ENCODE measurements at places on chromosomes 5 and 9.

DNA sequence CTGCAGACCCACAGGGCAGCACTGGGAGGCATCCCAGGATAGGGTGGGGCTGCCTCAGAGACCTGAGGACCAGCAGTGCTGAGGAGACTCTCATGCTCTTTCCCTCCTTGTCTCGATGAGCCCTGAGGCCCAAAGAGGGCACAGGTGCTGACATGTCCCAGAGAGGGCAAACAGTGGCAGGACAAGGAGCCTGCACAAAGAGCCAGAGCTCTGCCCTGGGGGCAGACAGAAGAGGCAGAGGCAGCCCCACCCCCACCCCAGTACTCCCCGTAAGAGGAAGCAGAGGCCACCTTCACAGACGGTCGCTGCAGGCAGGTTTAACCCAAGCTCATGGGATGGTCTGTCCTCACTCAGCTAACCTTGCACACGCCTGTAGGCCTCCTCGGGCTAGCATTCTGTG, 29.4 kb upstream of the TTLL11 start:
- no peak for DNase-seq

DNA sequence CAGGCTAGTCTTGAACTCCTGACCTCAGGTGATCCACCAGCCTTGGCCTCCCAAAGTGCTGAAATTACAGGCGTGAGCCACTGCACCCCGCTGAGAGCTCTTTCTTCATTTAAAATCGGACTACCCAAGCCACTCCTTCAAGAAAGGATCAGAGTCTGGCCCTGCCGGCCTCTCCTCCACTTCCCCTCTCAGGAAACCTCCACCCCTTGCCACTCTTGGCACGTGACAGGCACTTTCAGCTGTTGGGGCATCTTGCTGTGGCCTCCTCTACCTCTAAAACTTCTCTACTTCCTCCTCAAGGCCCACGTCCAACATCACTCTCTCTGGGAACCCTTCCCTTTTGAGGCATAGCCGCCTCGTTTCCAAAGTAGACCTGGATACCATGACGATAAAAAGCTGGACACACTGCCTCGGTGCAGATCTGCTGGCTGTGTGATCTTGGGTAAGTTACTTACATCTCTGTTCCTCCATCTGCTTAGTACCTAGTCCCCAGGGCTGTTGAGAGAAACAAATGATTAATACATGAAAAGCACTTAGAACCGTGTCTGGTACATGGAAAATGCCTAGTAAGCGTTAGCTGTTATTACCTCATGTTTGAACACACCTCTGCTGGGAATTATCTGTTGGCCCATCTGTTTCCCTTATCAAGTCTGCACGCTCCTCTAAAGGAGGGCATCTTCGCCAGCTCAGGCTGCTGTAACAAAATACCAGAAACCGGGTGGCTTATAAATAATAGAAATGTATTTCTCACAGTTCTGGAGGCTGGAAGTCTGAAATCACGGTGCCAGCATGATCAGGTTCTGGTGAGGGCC, 55.3 kb downstream of the SMIM23 start:
- no peak for DNase-seq

- DNase-seq, result no peak
Measured at GRCh38 chr9:27193886-27194285, 84.9 kb downstream of the TEK start.

DNA sequence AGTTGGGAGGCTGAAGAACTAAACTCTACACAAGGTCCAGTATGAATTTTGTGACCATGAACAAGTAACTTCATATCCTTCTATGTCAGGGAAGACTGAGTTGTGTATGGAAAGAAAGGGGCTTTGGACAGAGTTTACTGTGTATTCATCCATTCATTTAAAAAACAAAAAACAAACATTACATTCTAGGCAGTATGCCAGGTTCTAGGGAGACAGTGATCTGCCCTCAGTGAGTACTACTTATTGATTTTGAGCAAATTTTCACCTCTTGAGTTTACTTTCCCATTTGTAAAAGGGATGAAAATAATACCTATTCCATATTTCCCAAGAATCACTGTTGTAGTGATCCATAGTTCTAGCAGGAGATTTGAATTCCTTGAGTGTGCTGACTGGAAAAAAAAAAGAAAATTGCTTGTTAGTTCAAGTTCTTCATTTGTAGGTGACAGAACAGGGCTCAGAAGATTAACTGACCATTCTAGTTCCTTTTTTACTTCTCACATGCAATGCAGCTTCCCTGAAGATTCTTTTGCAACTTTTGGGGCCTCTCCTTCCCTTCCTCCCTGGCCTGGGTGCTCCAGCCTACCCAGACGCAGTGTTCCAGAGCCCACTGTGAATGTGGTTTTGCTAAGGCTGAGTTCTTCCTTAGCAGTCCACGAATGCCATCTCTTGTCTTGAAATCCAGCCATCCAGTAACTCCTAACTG, 2.6 kb upstream of the GAPVD1 start:
- DNase-seq, result no peak

- DNase-seq, result no peak
Measured at GRCh38 chr5:78956901-78957300, 28.2 kb downstream of the ARSB start.

- DNase-seq, result no peak
Measured at GRCh38 chr9:6805532-6805931, 47.8 kb downstream of the KDM4C start.

DNA sequence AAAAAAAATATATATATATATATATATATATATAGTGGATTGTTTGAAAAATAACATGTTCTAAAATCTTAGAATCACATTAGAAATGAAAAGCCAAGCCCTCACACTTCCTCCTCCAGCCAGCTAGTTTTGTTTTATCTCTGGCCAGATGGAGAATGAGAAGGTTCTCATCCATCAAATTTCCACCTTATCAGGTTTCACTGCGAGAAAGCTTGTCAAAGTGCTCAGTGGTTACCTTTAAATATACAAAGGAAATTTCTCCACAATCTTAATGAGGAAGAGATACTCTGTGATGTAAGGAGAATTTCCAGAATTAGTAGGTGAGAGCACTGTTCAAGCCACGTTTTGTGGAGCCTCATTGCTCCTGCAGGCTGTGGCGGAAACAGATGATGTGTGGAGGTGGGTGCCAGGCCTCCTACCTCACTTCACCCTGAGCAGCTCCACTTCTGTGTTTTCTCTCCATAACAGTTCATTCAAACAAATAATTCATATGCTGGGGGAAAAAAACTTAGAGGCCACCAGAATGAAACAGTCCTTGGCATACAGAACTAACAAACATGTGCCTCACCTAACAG, 71.9 kb downstream of the CDK5RAP2 start:
- no peak for DNase-seq

GRCh38 chr5:127963931-127964330, 119.6 kb upstream of the SLC12A2 start:
- DNase-seq, result no peak

DNA sequence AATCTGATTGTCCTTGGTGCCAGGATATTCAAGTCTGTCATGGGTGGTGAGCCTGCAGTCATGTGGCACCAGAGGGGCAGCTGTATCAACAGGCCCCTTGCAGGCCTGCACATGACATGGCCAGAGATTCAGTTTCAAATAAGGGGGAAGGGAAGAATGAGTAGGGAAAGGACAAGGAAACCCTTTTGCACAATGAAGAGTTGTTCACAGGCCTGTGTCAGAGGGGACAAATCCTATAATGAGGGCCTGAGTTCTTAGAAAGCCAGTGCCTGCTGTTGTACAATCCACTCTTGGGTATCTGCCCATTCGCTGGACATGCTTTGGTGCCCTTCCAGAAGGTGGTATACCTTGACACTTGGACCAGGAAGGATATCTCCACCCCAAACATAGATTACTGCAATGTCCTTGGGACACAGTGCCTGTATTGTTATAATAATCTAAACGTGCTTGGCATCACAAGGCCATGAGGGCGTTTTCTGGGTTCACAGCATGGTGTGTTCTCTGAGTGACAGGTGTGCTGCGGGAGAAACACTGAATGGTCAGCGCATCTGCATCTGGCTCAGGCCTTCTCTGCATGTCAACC, 1.9 kb upstream of the TMEM171 start:
- DNase-seq, result no peak

DNA sequence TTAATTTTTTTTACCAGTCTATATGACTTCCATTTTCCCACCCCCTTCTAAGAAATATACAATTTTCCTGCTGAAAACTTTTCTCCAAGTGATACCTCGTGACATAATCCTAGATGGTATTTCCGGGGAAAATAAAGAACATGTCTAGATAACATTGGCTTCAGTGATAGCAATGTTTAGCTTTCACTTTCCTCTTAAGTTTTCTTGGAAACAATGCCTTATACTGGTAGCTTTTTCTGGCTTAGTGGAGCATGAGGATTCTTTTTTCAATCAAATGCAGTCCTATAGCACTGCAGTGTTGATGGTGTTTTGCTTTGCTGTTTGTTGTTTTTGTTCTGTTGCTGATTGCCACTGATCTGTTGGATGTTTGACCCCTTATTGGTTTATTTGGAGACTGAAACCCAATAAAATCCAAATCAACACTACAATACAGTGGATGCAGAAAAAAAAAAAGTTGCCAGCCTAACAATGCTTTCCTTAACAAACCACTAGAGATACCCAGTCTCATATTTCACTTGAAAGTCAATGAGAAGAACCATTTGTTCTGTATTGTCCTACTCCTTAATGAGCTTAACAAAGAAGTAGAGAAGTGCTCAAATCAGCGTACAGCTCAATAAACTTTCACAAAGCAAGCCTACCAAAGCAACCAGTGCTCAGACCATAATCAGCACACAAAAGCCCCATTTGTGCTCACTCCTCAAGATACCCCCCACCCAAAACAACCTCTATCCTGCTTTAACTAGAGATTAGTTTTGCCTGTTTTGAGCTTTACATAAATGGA, 74.2 kb upstream of the GRAMD2B start:
- DNase-seq, result no peak

GRCh38 chr9:110844121-110844520, 175.5 kb downstream of the MUSK start:
- DNase-seq, result no peak

DNA sequence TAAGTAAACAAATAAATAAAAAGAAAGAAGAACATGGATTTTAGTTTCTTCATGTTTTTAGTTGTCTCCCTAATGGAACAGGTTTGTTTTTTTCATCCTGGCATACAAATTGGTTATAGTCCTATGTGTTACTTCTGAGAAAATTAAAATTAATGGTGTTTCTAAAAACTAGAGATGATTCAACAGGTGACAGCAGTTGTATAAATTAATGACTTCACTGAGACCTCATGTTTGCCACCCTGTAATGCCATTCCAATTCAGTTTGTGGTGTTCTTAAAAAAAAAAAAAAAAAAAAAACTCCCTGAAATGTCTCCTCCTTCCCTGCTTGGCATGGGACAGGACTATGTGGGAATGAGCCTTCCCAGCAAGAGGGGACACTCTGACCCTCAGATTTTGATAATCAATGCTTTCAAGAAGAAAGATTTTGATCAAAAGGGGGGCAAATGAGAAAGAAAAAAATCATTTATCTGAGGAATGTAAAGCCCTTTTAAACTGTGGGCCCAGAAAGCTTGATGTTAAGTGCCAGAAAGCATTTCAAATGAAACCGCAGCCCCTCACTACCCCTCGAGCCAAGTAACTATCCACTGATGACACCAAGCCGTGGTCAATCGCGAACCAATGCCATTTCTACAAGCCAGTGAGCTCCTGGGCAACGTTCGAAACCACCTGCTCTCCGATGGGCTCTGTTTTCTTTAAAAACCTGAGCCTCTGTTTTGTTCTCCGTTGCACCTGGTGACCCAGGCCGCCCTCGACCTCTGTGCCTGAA, 941 bp downstream of the EXD3 start:
- no peak for DNase-seq

- DNase-seq, result no peak
Measured at GRCh38 chr9:84670138-84671041, 861 bp downstream of the NTRK2 start.

DNA sequence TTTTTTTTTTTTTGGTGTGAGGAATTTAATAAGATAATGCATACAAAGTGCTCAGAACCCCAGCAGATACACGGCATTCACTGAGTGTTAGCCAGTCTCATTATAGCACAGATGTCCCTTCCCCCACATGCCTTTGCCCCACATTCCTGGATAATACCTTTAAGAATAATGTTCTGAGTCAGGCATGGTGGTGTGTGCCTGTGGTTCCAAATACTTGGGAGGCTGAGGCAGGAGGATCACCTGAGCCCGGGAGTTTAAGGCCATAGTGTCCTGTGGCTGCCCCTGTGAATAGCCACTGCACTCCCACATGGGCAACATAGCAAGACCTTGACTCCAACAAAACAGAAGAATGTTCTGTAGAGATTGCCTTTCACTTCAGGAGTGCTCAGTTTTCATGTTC, 24.2 kb upstream of the ANKRD18A start:
- no peak for DNase-seq

- DNase-seq, result peak; percentile 58
Measured at GRCh38 chr5:40755093-40755406, 711 bp downstream of the TTC33 start.

- no peak for DNase-seq
Measured at GRCh38 chr5:115774684-115775083, 41.8 kb downstream of the CDO1 start.

- no peak for DNase-seq
Measured at GRCh38 chr5:178576591-178577351, 13.4 kb downstream of the COL23A1 start.

DNA sequence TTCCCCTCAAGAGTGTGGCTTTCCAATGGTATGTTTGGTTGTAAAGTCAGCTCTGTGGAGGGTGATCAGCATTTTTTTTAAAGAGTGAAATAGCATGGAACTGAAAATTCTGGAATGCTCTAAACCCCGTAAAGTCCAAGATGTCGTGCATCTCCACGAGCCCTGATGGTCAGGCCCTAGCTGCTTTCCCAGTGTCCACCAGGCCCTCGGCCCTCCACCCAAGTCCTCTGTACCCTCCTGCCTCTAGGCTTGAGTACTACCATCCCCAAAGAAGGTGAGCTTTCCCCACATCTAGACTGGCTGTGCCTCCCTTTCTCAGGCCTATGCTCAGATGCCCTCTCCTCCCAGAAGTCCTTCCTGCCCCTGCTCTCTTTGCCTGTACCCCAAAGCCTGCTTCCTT, 280.3 kb downstream of the GADD45G start:
- no peak for DNase-seq

DNA sequence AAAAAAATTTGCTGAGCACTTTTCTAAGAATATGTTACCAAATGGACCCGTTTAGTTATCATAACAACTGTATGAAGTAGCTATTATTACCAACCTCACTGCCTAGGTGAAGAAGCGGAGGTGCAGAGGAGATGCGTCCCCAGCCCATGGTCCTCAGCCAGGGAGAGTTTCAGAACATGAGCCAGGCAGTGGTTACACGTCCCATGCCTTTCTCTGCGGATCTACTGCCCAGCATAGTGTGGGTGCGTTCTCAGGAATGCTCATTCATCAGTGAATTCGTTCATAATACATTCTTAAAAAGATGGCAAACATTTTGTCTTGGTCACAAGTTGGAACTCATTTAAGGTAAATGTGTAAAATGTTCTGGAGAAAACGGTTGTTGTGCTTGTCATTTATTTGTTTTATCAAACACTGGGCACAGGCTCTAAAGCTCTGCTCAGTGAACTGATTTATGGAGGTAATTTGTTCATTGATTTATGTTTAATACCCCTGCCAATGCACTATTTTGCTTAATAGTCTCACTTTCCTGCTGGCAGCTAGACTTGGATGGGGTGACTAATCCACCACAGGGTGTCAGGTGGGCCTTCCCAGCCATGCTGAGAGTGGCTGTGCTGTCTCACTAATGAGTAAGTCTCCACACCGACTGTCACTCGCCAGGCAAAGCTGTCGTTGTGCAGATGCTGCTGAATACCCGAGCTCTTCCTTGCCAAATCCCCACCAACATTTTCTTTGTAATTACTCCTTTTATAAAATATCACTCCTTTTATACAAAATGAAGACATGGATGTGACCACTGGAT, 248.8 kb downstream of the TENT4A start:
- DNase-seq, result no peak

Data from activated CD4-positive, alpha-beta T cell treated with anti-CD3 and anti-CD28 coated beads, Interleukin-2, amount 50 U/mL, for 4 hours (primary cell).